ENCODE measurements at places on chromosomes 4 and X. TPM values are rescaled to one million over a fixed set of nuclear protein-coding genes. Genes with fewer than 3 reads are reported as not detected.

DNA sequence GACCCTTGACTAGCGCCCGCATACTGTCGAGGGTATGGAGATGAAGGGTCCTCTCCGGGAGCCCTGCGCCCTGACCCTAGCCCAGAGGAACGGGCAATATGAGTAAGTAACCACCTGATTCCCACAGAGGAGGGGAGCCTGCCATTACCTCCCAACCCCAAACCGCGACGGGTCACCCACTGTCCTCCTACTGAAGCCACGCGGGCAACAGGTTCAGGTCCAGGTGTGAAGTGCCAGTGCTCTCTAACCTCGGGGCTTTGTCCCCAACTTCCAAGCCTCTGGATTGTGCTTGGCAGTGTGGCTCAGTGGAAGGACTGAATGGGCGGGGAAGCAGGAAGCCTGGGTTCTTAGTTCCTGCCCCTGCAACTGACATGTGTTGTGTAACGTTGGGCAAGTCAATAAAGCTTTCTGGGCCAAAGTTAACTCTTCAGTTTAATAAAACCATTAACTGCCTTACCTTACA, 694 bp downstream of the OCRL start:
- no peak overlapping the region for H3K27ac ChIP-seq
- peak overlapping the region; percentile 59 for H3K4me3 ChIP-seq
- H3K27me3 ChIP-seq: no peaks in the 10 kb centered on the region
- no peaks in the 10 kb centered on the region for H3K36me3 ChIP-seq
- no peak for DNase-seq
- peaks cover 11% of the 10 kb centered on the region for H3K4me1 ChIP-seq

DNA sequence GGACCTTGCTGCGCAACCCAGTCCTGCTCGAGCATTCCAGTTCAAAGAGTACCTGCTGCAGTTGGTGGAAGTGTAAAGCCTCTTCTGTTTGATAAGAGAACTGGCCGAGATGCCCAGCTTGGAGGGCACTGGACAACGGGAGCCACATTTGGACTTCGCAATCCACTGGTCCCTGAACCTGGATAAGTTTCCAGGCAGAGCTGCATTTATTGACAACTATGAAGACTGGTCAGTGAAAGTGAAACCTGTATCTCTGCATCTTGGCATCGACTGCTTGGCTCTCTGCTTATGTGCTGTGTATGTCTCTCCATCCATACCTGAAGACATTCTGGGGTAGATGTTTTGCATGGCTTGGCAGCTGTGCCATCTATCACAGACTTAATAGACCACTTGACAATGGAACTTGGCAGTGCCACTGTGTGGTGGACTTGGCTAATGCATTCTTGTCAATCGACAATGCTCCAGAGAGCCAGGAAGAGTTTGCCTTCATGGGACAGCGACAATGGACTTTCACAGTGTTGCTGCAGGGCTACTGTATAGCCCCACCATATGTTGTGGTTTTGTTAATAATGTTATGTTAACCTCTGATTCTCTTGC, 43.5 kb upstream of the ZBTB33 start:
- H3K36me3 ChIP-seq: no peaks in the 10 kb centered on the region
- no peaks in the 10 kb centered on the region for H3K4me1 ChIP-seq

- H3K4me1 ChIP-seq: peaks cover 4% of the 10 kb centered on the region
- no peak overlapping the region for H3K27ac ChIP-seq
- H3K27me3 ChIP-seq: no peaks in the 10 kb centered on the region
- H3K36me3 ChIP-seq: no peaks in the 10 kb centered on the region
- DNase-seq: no peak
Observed at GRCh38 chrX:81205551-81205950, 3.6 kb downstream of the SH3BGRL start.

GRCh38 chrX:139930916-139931645, 1.8 kb downstream of the ATP11C start:
- no peaks in the 10 kb centered on the region for H3K36me3 ChIP-seq
- no peak overlapping the region for H3K27ac ChIP-seq
- H3K4me3 ChIP-seq: peak overlapping the region; percentile 66
- no peak for DNase-seq
- no peaks in the 10 kb centered on the region for H3K27me3 ChIP-seq

The CSAG1 gene
- 1.2 TPM for total RNA-seq

- no peak overlapping the region for H3K4me3 ChIP-seq
- H3K4me1 ChIP-seq: no peaks in the 10 kb centered on the region
- H3K27ac ChIP-seq: no peak overlapping the region
- H3K36me3 ChIP-seq: no peaks in the 10 kb centered on the region
- no peak for DNase-seq
Observed at GRCh38 chr4:185637163-185637875, 102.0 kb upstream of the PDLIM3 start.

The COL25A1 gene
- not detected for total RNA-seq

DNA sequence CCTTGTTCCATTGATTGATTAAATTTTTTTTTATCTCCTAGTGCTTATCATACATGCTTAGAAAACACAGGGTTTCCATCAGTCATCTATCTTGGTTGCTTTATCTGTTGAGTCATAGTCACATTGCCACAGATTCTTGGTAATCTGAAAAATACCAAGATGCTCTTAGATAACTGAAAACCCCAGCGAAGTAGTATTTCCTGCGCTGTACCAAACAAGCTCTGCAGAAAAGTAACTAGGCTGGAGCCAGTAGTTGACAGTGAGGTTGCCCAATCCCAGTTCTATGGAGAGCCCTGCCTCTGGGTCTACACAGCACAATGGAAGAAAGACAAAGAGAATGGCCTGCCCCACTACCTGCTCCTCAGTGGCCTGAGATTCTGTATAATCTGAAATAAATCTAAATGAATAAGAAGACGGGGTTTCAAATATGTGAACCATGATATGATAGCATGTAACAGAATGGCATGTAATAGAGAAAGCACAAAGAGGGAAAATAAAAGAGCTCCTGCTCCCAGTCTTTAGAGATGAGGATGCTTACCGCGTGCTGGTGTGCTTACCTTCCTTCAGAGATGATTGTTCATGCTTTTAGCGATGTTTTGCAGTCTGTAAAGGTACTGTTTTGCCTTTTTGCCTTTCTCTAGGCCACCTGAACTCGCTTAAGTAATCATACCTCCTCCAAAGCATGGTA, 55.3 kb upstream of the RAPGEF2 start:
- no peak for DNase-seq
- no peak overlapping the region for H3K4me3 ChIP-seq
- no peaks in the 10 kb centered on the region for H3K4me1 ChIP-seq
- H3K27ac ChIP-seq: no peak overlapping the region
- no peaks in the 10 kb centered on the region for H3K27me3 ChIP-seq
- H3K36me3 ChIP-seq: no peaks in the 10 kb centered on the region

DNA sequence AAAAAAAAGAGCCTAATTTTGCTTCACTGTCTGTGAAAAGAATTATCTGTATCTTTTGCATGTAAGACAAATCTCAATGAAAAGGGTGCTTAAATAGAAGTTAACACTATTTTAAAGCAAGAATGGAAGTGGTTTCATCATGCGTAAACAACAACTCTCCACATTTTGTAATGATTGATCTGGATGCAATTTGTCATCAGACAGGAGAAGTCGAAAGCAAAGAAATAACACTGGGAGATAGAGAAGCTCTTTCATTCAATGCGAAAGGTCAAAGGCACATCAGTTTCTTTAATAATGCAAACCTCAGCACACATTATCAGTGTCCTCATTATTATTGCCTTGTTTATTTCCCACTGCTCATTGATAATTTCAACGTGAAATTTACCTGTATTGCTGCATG, 8.8 kb downstream of the KLKB1 start:
- DNase-seq: no peak
- no peaks in the 10 kb centered on the region for H3K4me1 ChIP-seq
- H3K4me3 ChIP-seq: no peak overlapping the region
- no peaks in the 10 kb centered on the region for H3K27me3 ChIP-seq
- H3K36me3 ChIP-seq: no peaks in the 10 kb centered on the region

The TCEAL2 gene
- not detected for total RNA-seq

GRCh38 chr4:143399113-143399949, 62.7 kb downstream of the GAB1 start:
- no peaks in the 10 kb centered on the region for H3K27me3 ChIP-seq
- no peak overlapping the region for H3K27ac ChIP-seq
- H3K36me3 ChIP-seq: no peaks in the 10 kb centered on the region
- H3K4me3 ChIP-seq: no peak overlapping the region
- peak; percentile 50 for DNase-seq

DNA sequence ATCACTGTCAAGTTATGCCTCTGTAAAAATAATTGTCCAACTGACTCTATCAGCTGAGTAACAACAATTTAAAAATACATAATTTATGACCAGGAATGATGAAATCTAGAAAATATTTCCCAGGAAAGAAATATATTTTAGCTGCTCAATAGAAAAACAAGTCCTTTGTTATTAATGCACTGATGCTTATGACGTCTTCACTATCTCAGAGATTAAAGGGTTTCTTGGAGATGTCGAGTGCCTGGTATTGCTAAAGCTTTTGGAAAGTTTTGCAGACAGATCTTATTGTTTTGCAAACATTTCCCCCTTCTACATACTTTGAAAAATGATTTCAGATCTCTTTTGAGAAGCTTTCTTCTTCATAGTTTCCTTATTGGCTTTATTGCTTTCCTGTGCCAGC, 154.6 kb upstream of the RPS6KA3 start:
- DNase-seq: no peak
- H3K36me3 ChIP-seq: no peaks in the 10 kb centered on the region
- no peaks in the 10 kb centered on the region for H3K4me1 ChIP-seq
- no peaks in the 10 kb centered on the region for H3K27me3 ChIP-seq
- H3K27ac ChIP-seq: no peak overlapping the region
- no peak overlapping the region for H3K4me3 ChIP-seq

DNA sequence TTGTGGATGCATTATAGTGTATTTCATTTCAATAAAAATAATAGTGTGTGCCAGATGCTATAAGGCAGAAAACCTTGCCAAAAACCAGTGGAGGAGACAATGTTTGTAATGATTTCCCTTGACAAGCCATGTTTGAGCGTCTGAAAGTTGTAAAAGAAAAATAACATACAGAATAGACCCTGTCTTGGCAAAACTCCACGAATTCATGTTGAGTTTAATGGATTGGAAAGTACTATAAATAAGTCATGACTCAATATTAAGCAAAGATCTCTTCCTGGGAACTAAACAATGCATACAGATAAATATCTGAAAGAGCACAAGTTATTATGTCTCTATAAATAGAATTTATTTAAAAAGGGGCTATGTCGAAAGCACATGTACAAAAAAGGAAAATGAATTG, 543.5 kb downstream of the GABRG1 start:
- no peak for DNase-seq
- H3K4me3 ChIP-seq: no peak overlapping the region
- no peak overlapping the region for H3K27ac ChIP-seq
- H3K4me1 ChIP-seq: no peaks in the 10 kb centered on the region
- H3K36me3 ChIP-seq: no peaks in the 10 kb centered on the region

- no peaks in the 10 kb centered on the region for H3K27me3 ChIP-seq
- H3K4me3 ChIP-seq: no peak overlapping the region
- no peak for DNase-seq
- H3K36me3 ChIP-seq: no peaks in the 10 kb centered on the region
Observed at GRCh38 chr4:119206178-119206577, 6.3 kb upstream of the USP53 start.

The MAGEC3 gene
- not detected for total RNA-seq

- H3K36me3 ChIP-seq: no peaks in the 10 kb centered on the region
- no peak overlapping the region for H3K4me3 ChIP-seq
- H3K27ac ChIP-seq: no peak overlapping the region
- DNase-seq: no peak
- H3K27me3 ChIP-seq: no peaks in the 10 kb centered on the region
Observed at GRCh38 chr4:147942729-147943128, 210.8 kb downstream of the ARHGAP10 start.

- no peak overlapping the region for H3K4me3 ChIP-seq
- DNase-seq: no peak
- no peak overlapping the region for H3K27ac ChIP-seq
- peaks cover 3% of the 10 kb centered on the region for H3K4me1 ChIP-seq
- no peaks in the 10 kb centered on the region for H3K36me3 ChIP-seq
- no peaks in the 10 kb centered on the region for H3K27me3 ChIP-seq
Observed at GRCh38 chr4:142386449-142386848, 459.7 kb downstream of the INPP4B start.

The USP11 gene
- total RNA-seq: 62.0 TPM

The TRAM1L1 gene
- not detected for total RNA-seq

- H3K27me3 ChIP-seq: no peaks in the 10 kb centered on the region
- no peak overlapping the region for H3K27ac ChIP-seq
- no peak overlapping the region for H3K4me3 ChIP-seq
- no peaks in the 10 kb centered on the region for H3K36me3 ChIP-seq
- DNase-seq: no peak
- H3K4me1 ChIP-seq: no peaks in the 10 kb centered on the region
Observed at GRCh38 chrX:45230410-45230809, 29.7 kb upstream of the DIPK2B start.

The CACNA1F gene
- not detected for total RNA-seq

DNA sequence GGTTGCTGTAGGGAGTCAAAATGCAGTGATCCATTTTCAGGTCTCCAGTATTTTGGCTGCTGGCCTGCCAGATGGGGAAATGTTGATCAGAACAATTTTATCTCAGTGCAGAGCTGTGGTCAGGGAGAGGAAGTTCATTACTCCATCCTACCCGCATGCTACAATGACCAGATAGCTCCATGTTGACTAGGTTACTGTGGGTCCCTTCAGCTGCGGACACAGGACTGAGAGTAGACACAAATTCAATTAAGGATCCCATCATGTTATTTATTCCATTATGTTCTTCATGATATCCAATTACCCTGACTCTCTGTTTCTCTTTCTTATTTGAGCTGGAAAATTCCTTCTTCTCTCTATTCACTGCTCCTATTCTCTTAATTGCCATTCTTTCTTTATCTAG, 16.3 kb downstream of the SYNPO2 start:
- no peak for DNase-seq
- no peak overlapping the region for H3K4me3 ChIP-seq
- no peak overlapping the region for H3K27ac ChIP-seq
- H3K27me3 ChIP-seq: no peaks in the 10 kb centered on the region

DNA sequence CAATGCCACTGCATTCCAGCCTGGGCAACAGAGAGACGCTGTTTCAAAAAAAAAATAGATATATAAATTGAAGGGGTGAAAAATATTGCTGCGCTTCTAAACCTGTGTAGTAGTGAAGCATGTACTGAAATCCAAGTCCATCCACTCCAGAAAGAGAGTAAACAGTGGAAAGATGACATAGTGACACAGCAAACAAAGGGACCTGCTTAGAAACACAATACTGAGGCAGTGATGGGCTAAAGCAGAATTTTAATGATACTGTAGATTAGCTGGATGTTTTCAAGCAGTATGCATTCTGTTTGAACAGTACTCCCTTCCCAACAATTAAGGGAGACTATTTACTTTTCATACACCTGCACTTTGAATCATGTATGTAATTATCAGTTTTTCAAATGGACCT, 42.5 kb downstream of the TFDP3 start:
- no peak overlapping the region for H3K4me3 ChIP-seq
- no peaks in the 10 kb centered on the region for H3K4me1 ChIP-seq
- DNase-seq: no peak
- H3K36me3 ChIP-seq: no peaks in the 10 kb centered on the region
- H3K27me3 ChIP-seq: no peaks in the 10 kb centered on the region
- no peak overlapping the region for H3K27ac ChIP-seq

GRCh38 chr4:39637586-39638353, 895 bp downstream of the SMIM14 start:
- no peaks in the 10 kb centered on the region for H3K27me3 ChIP-seq
- H3K4me3 ChIP-seq: peak overlapping the region; percentile 90
- peak overlapping the region; percentile 72 for H3K27ac ChIP-seq
- peaks cover 16% of the 10 kb centered on the region for H3K4me1 ChIP-seq
- peak; percentile 21 for DNase-seq

The MAOA gene
- total RNA-seq: 13.6 TPM

Measured in HCT116 (cell line).